Ascending aorta (tissue), 2 donors: ENCODE measurements at places on chromosomes 13 and 19.

- no peaks in the 10 kb centered on the region for H3K27me3 ChIP-seq
- no peak overlapping the region for H3K4me3 ChIP-seq
- no peak overlapping the region for H3K27ac ChIP-seq
- H3K4me1 ChIP-seq: no peaks in the 10 kb centered on the region
- H3K36me3 ChIP-seq: no peaks in the 10 kb centered on the region
Observed at GRCh38 chr13:87941226-87941625, 270.1 kb downstream of the SLITRK5 start.

GRCh38 chr19:782878-783668 lies 14.2 kb upstream of the PTBP1 start:
- H3K4me1 ChIP-seq: peaks cover 13% of the 10 kb centered on the region
- no peak overlapping the region for H3K27ac ChIP-seq
- peak overlapping the region; percentile 20 for H3K4me3 ChIP-seq
- H3K27me3 ChIP-seq: no peaks in the 10 kb centered on the region
- no peak for DNase-seq

DNA sequence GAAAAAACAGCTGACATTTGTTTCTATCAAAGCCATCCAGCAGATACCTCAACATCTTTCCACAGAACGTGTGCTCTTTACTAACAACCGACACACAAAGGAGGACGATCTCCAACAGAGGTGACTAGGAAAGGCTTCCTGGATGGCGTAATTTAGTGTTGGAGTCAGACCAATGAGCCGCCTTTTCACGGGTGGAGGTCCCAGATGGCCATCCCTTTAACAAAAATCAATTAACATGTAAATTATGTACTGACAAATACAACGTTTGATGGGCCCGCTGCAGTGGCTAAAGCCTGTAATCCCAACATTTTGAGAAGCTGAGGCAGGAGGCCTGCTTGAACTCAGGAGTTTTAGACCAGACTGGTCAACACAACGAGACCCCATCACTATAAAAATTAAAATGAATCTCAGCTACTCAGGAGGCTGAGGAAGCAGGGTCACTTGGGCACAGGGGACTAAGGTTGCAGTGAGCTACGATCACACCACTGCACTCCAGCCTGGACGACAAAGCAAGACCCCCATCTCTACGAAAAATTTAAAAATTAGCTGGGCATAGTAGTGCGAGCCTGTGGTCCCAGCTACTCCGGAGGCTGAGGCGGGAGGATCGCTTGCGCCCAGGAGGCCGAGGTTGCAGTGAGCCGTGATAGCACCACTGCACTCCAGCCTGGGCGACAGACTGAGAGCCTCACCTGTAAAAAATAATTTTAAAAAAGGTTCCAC lies 1.2 kb upstream of the DPY19L3 start:
- H3K4me3 ChIP-seq: peak overlapping the region; percentile 93
- H3K27me3 ChIP-seq: no peaks in the 10 kb centered on the region
- DNase-seq: no peak
- H3K36me3 ChIP-seq: peaks cover 7% of the 10 kb centered on the region
- peak overlapping the region; percentile 100 for H3K27ac ChIP-seq

DNA sequence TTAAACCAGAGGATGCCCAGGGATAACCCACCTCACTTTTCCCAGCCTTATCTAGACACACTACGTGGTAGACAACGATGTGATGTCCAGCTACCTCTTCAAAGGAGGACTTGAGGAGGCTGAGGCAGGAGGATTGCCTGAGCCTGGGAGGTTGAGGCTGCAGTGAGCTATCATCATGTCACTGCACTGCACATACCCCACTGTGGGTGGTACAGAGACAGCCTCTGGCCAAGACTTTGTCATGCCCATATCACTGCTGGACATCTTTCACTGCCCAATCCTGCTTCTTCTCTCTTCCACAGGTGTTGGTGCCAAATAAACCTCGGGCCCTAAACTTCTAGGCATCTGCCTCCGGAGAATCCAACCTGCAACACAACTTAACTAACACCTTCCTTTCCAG lies 85.8 kb downstream of the FAM216B start:
- no peak for DNase-seq
- no peaks in the 10 kb centered on the region for H3K27me3 ChIP-seq
- H3K27ac ChIP-seq: no peak overlapping the region
- no peaks in the 10 kb centered on the region for H3K4me1 ChIP-seq

DNA sequence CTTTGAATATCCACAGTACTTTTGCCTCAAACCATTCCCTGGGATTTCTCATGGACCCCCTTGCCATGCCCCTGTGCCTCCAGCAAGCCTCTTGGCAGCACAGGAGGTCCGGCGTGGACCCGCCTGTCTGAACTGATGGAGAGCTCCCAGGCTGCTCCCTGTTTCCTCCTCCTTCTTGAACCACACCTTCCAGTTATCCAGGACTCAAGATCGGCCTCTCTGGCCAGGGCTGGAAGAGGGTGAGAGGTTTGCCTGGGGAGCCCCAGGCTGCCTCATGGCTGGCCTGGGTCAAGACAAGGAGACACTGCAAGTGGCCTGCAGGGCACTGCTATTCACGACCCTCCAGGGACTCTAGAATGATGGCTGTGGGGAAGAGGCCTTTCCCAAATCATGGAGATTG lies 93.6 kb upstream of the WASF3 start:
- H3K4me3 ChIP-seq: no peak overlapping the region
- no peaks in the 10 kb centered on the region for H3K27me3 ChIP-seq
- no peaks in the 10 kb centered on the region for H3K36me3 ChIP-seq
- no peak overlapping the region for H3K27ac ChIP-seq
- DNase-seq: no peak
- H3K4me1 ChIP-seq: no peaks in the 10 kb centered on the region

GRCh38 chr13:101455863-101456262 lies 3.4 kb downstream of the ITGBL1 start:
- no peaks in the 10 kb centered on the region for H3K27me3 ChIP-seq
- no peaks in the 10 kb centered on the region for H3K36me3 ChIP-seq
- H3K27ac ChIP-seq: peak overlapping the region; percentile 90
- H3K4me3 ChIP-seq: peak overlapping the region; percentile 77
- peaks cover 3% of the 10 kb centered on the region for H3K4me1 ChIP-seq

DNA sequence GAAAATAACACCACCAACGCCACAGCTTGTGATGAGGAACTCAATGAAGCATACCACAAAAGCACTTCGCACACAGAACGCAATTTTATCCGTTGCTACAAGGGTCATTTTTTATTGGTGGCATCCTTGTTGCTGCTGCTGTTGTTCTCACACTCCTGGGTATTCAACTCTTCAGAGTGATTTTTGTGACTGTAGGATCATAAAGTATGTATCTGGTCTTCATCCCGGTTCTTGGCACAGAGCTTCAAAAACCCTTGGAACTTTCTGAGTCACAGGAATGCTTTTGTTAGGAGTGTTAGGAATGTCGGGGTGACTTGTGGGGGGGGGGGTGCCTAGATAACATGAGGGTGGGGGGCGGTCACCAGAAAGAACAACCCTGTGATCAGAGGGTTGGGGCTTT lies 108.4 kb downstream of the ZNF557 start:
- H3K27me3 ChIP-seq: no peaks in the 10 kb centered on the region
- H3K36me3 ChIP-seq: peaks cover under 1% of the 10 kb centered on the region
- no peak for DNase-seq
- H3K27ac ChIP-seq: no peak overlapping the region

GRCh38 chr13:51659276-51660127 lies 75.2 kb downstream of the WDFY2 start:
- no peaks in the 10 kb centered on the region for H3K4me1 ChIP-seq
- DNase-seq: no peak
- no peaks in the 10 kb centered on the region for H3K27me3 ChIP-seq
- H3K36me3 ChIP-seq: no peaks in the 10 kb centered on the region
- H3K4me3 ChIP-seq: no peak overlapping the region

DNA sequence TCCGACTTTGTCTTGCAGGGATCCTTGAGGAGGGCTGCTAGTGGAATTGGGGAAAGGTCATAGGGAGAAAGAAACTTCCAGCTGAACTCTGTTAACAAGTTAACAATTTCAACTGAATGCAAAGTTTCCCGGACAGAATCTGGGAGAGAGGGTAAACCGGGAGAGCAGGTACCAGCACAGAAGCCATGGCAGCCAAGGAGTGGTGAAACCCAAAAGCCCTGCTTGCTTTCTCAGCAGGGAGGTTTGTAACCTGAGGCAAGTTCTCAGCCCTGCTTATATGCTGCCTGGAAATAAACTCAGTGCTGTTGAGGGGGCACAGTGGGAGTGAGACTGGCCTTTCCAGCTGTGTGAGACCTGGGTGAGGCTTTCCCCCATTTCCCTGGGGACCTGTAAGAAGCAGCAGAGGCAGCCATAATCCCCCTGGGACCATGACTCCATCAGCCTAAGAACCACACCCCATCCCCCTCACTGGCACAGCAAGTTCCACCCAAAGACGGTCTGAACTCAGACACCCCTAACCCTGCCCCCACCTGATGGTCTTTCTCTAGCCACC lies 84.0 kb downstream of the SUCLA2 start:
- H3K4me3 ChIP-seq: no peak overlapping the region
- H3K36me3 ChIP-seq: no peaks in the 10 kb centered on the region
- no peak for DNase-seq
- H3K27ac ChIP-seq: no peak overlapping the region
- H3K4me1 ChIP-seq: no peaks in the 10 kb centered on the region
- H3K27me3 ChIP-seq: no peaks in the 10 kb centered on the region

- H3K27me3 ChIP-seq: no peaks in the 10 kb centered on the region
- H3K36me3 ChIP-seq: no peaks in the 10 kb centered on the region
- H3K4me3 ChIP-seq: no peak overlapping the region
- H3K27ac ChIP-seq: no peak overlapping the region
Observed at GRCh38 chr13:31046711-31047279, 114.3 kb downstream of the TEX26 start.

DNA sequence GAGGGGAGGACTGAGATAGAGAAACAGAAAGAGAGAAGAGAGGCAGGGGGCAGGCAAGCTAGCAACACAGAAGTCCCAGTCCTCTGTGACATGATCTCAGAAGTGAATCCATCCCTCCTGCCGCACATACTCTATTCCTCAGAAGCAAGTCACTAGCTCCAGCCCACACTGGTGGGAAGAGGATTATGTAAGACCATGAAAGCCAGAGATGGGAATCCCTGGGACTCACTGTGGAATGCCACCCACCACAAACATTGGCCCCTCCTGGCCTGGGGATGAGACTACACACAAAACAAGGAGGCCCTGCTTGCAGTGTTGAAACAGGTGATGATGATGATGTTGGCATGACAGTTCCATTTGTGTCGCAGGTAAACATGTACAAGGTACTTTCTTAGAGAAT lies 419.9 kb downstream of the IRS2 start:
- H3K27me3 ChIP-seq: no peaks in the 10 kb centered on the region
- no peak overlapping the region for H3K27ac ChIP-seq
- H3K36me3 ChIP-seq: no peaks in the 10 kb centered on the region
- no peak overlapping the region for H3K4me3 ChIP-seq

GRCh38 chr13:51526202-51526601 lies 58.1 kb upstream of the WDFY2 start:
- no peaks in the 10 kb centered on the region for H3K4me1 ChIP-seq
- H3K27me3 ChIP-seq: no peaks in the 10 kb centered on the region
- no peak for DNase-seq
- H3K4me3 ChIP-seq: no peak overlapping the region
- H3K36me3 ChIP-seq: no peaks in the 10 kb centered on the region

- no peak for DNase-seq
- H3K27me3 ChIP-seq: no peaks in the 10 kb centered on the region
- no peaks in the 10 kb centered on the region for H3K4me1 ChIP-seq
- no peak overlapping the region for H3K4me3 ChIP-seq
- no peak overlapping the region for H3K27ac ChIP-seq
Observed at GRCh38 chr19:16023146-16023915, 53.0 kb upstream of the TPM4 start.

- no peak for DNase-seq
- H3K27ac ChIP-seq: no peak overlapping the region
- no peaks in the 10 kb centered on the region for H3K4me1 ChIP-seq
- H3K36me3 ChIP-seq: no peaks in the 10 kb centered on the region
Observed at GRCh38 chr13:21240586-21240985, 64.1 kb downstream of the MRPL57 start.

DNA sequence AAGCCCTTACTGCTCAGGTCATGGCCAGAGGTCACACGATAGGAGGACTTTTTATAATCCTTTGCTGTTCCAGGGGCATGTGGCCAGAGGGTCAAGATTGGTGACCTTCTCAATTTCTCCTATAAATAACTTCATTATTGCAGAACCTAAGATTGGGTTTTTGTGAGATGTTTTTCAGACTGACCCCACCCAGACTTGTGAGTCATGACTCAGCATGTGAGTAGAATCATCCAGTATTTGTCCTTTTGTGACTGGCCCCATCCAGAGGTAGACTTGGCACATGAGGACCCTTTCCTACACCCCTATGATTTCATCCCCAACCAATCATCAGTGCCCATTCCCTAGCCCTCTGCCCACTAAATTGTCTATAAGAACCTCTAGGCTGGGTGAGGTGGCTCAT lies 84.5 kb upstream of the ABCC4 start:
- no peaks in the 10 kb centered on the region for H3K27me3 ChIP-seq
- no peaks in the 10 kb centered on the region for H3K4me1 ChIP-seq
- no peak for DNase-seq

- no peak overlapping the region for H3K27ac ChIP-seq
- H3K4me1 ChIP-seq: no peaks in the 10 kb centered on the region
- H3K36me3 ChIP-seq: no peaks in the 10 kb centered on the region
- H3K4me3 ChIP-seq: no peak overlapping the region
- DNase-seq: no peak
Observed at GRCh38 chr13:51783428-51784094, 20.4 kb downstream of the DHRS12 start.

GRCh38 chr19:33311326-33311682 lies 9.0 kb upstream of the CEBPA start:
- no peak for DNase-seq
- H3K27ac ChIP-seq: no peak overlapping the region
- no peaks in the 10 kb centered on the region for H3K27me3 ChIP-seq
- no peaks in the 10 kb centered on the region for H3K4me1 ChIP-seq
- H3K36me3 ChIP-seq: no peaks in the 10 kb centered on the region

DNA sequence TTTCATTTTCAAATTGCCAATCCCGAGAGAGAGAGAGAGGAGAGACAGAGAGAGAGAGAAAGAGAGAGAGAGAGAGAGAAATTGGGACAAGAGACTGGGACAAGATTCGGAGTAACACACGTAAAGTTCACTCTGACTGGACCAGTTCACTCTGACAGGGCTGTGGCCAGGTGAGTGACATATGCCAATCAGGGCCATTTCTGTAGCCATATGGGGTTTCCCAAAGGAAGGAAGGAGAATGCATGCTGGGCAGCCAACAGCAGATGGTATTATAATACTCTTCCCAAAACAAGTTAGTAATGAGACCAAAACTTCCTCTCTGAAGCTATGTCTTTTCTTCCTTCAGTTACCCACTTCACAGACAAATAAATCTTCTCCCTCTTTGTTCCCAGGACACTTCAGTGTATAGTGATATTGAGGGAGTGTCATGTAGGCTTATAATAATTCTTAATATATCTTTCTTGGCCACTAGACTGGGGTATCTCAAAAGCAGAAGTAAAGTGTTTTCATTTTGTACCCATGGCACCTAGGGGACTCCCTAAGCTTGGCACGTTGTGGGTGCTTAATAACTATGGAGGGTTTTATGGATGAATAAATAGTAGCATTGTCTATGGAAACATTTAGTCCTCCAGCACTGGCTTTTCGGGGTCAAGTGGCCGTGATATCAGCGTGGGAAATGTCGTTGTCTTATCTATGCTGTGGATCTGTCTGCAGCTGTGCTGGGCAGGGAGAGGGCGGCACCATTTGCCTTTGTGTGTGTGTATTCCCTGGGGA lies 51.6 kb downstream of the SERP2 start:
- no peak overlapping the region for H3K27ac ChIP-seq
- DNase-seq: no peak
- H3K27me3 ChIP-seq: no peaks in the 10 kb centered on the region
- H3K4me3 ChIP-seq: no peak overlapping the region
- H3K4me1 ChIP-seq: peaks cover 4% of the 10 kb centered on the region
